ENCODE measurements at places on chromosomes 5 and 9.

GRCh38 chr5:1516615-1517601, 6.9 kb downstream of the LPCAT1 start:
- no peak for DNase-seq

- DNase-seq, result no peak
Measured at GRCh38 chr5:66892716-66893115, 296.5 kb downstream of the MAST4 start.

GRCh38 chr9:18394847-18395351, 79.1 kb upstream of the ADAMTSL1 start:
- DNase-seq, result no peak

DNA sequence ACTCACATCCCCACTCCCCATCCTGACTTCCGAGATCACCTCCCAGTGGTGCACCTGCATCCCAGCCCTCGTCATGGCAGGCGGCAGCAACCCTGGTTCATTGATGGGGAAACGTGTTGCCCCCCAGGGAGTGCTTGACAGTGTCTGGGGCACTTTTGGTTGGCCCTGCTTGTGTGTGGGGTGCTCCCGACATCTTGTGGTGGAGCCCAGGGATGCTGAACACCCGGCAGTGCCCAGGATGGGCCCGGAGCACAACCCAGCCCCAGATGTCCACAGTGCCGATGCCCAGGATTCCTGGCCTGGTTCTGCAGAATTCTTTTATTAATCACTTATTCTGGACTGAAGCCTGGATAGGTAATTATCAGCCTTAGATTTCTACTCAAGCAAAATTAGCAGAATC, 3.7 kb downstream of the MRPL36 start:
- no peak for DNase-seq

- no peak for DNase-seq
Measured at GRCh38 chr5:92553326-92553725, 1027.7 kb downstream of the NR2F1-AS1 start.
